ENCODE measurements at places on chromosomes 1 and 21. TPM values are rescaled to one million over a fixed set of nuclear protein-coding genes. Genes with fewer than 3 reads are reported as not detected.
A peak's percentile ranks its signal among the peaks of the same experiment; 100 is the strongest.

DNA sequence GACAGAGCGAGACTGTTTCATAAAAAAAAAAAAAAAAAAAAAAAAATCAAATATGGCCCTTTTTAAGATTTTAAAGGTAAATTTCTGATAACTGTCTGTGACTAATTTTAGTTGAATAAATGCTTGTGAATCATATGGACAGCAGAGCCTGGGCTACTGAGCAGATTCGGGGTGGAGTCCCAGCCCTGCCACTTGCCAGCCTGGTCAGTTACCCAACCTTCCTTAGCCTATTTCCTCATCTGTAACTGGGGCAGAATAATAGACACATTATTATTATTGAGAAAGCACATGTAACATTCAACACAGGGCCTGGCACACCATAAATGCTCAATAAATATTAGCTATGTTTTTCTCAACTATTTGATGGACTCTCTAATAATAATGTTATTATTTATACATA is 11.2 kb upstream of the H3-3A start:
- DNase-seq, result no peak

- peak; percentile 74 for DNase-seq
Observed at GRCh38 chr1:153790966-153791647, 15.9 kb downstream of the SLC27A3 start.

GRCh38 chr1:243482141-243483022 is 226.5 kb downstream of the SDCCAG8 start:
- DNase-seq, result peak; percentile 67

The CD5L gene
- not detected for total RNA-seq

DNA sequence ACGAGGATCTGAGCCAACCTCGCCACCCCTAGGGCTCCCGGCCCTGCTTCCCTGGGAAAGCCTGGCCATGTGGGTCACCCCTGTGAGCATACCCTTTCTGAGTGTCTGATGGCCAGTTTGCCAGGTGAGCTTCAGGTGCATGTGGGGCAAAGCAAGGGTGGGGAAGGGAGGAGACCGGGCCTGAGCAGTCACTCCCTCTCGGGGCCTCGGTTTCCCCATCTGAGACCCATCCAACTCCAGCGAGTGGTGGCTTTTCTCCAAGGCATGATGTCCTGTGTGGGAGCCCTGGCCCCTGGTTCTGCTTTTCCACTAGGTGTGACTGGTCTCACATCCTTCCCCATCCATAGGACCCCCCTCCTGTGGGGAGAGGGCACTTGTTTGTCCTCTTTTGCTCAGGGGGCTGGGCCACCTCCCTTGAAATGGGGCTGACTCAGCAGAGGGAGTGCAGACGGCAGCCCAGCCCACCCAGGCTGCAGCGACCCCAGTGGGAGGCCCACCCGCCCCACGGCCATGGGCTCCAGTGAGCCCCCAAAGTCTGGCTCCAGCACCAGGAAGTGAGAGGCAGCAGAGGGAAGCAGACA is 1.7 kb upstream of the WNT9A start:
- peak; percentile 63 for DNase-seq

The FAF1 gene
- 54.2 TPM for total RNA-seq

The PLOD1 gene
- 41.1 TPM for total RNA-seq

DNA sequence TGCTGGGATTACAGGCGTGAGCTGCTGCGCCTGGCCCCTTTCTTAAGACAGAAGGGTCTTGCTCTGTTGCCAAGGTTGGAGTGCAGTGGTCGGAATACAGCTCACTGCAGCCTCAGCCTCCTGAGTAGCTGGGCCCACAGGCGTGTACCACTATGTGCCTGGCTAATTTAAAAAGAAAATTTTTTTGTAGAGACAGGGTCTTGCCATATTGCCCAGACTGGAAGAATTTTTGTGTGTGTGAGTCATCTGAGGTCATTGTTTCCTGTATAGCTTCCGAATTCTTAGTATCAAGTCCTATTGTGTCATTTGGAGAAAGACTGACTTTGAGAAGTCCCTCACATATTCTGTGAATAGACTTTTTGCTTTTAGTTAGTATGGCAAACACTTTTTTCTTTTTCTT is 4.7 kb downstream of the SZRD1 start:
- DNase-seq, result no peak

The RIPK4 gene
- 0.28 TPM for total RNA-seq

- no peak for DNase-seq
Observed at GRCh38 chr21:32682696-32683474, 44.9 kb downstream of the SYNJ1 start.

GRCh38 chr21:29436143-29436542 is 137.4 kb downstream of the BACH1 start:
- DNase-seq, result no peak

DNA sequence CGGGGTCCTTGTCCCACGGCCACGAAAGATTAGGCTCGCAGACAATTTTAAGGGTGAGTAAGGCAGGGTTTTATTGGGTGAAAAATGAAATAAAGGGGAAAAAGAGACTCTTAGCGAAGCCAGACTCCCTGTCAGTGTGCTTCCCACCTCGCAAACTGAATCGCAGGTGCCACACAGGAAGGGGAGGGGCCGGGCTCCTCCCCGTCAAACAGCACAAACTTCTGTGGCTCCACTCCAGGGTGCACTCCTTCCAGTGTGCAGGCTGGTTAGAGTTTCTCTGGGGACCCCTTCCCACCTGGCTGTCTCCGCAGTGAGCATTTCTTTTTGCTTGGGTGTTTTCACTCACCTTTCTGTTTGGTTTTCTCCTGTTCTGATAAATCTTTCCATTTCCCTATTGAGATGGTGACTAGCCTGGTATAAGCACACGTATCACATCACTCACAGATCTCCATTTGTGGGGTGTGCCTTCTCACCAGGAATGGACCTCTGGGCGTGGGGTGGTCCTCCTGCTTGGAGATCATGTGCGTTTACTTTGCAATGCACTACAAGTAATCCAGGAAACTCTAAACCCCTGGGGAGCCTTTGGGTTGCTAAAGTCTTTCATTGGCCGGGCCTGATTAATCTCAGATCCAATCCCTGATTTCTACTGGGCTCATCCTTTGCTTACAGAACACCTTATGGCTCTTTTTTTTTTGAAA is 37.6 kb upstream of the GALNT2 start:
- DNase-seq, result no peak

DNA sequence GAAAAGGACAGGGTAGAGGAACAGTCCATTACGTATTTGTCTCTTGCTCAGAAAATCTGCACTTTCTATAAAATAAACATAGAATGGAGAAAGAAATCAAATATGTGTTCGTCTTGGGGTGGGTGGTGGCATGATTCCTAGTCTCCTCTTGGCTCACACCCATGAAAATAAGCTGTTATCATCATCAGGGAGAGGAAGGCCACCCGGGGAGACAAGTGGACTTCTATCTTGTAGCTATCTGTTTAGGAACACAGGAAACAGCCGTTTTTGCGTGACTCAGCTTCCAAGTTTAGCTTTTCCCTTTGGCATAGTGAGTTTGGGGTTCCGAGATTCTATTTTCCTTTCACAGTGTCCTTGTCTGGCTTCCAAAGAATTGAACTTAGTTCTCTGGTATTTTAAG is 622.3 kb downstream of the PTPRU start:
- no peak for DNase-seq
